Right forelimb (tissue), 1 donor: ENCODE measurements at places on chromosomes 1 and 21.

GRCh38 chr1:236041631-236042618 lies 23.0 kb downstream of the NID1 start:
- DNase-seq = no peak

DNA sequence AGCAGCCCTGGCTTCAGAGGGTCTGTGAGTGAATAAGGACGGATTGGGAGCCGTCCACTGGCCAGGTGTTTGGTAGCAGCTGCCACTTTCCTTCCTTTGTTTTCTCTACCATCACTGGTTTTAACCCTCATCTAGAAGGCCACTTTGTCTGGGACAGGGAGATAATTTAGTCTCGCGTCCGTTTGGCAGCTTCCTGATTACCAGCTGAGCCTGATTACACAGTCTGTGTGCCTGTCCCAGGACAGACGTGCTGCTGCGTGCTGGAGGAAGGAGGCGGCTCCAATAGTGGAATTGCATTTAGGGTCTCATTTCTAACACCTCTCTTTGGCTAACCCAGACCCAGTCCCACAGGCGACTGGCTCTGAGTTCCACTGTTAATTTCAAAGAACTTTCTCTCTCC lies 24.6 kb upstream of the CASQ2 start:
- DNase-seq = no peak

- no peak for DNase-seq
Measured at GRCh38 chr1:84582802-84583587, 8.8 kb upstream of the CTBS start.

DNA sequence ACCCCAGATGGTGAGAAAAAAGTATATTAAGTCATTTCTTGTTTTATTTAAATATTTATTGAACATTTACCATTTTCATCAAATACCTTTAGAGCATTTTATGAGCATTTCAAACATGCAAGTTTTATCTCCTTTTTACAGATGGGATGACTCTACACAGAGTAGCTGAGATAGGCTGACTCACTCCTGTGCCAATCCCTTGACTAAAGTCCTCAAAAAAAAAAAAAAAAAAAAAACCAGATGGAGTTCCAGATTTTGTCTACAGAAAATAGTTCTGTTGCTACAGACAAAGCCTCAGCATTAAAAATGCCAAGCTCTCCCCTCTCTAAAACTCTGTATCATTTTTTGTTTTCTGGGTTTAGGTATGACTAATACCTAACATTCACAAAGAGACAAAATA lies 303.0 kb upstream of the PLD5 start:
- DNase-seq = no peak

- DNase-seq = no peak
Measured at GRCh38 chr21:32492376-32492775, 79.9 kb downstream of the EVA1C start.

GRCh38 chr1:200530623-200531261 lies 89.8 kb downstream of the KIF14 start:
- no peak for DNase-seq

GRCh38 chr1:29575277-29575676 lies 339.0 kb downstream of the PTPRU start:
- DNase-seq = no peak

DNA sequence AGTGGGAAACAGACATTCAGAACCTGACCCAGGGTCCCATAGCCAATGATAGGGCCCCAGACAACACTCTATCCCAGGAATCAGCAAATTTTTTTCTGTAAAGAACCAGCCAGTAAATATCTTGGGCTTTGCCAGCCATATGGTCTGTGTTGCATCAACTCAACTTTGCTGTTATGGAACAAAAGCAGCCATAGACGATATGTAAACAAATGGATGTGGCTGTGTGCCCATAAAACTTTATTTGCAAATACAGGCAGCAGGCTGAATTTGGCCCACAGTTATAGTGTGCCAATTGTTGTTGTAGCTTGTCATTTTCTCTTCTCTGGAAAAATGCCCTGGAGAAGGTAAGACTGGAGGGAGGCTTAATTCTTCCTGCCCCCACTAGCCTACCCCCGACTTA lies 431.1 kb upstream of the VAMP3 start:
- no peak for DNase-seq

DNA sequence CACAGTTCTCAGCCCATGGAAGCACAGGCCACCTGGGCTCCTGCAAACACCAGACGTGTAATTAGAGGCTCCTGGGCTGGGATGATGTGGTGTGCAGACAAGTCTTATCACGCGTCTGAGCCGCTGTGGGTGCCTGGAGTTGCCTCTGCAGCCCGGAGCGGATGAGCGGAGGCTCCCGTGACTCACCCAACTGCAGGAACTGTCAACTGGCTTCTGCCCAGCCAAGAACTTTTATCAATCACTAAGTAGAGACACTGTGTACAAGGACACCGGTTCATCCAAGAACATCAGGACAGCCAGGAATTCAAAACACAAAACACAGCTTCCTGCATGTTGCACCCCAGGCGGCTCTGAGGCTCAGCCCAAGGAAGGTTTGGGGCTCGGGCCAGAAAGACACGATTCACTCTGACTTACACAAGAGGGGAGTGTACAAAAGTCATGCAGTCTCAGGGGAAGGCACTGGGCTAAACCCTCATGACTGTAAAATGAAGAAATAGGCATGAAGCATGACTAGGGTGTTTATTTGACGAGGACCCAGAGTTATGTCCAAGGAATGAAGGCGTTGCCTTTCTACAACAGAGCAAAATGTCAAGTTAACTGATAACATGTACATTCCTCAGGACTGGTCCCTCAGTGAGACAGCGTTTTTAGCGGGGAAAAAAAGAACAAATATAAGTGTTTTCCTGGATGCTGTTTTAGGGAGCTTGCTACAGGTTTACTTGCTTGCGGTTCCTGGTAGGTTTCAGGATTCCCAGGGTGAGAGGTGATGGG lies 21.1 kb downstream of the ERRFI1 start:
- no peak for DNase-seq

DNA sequence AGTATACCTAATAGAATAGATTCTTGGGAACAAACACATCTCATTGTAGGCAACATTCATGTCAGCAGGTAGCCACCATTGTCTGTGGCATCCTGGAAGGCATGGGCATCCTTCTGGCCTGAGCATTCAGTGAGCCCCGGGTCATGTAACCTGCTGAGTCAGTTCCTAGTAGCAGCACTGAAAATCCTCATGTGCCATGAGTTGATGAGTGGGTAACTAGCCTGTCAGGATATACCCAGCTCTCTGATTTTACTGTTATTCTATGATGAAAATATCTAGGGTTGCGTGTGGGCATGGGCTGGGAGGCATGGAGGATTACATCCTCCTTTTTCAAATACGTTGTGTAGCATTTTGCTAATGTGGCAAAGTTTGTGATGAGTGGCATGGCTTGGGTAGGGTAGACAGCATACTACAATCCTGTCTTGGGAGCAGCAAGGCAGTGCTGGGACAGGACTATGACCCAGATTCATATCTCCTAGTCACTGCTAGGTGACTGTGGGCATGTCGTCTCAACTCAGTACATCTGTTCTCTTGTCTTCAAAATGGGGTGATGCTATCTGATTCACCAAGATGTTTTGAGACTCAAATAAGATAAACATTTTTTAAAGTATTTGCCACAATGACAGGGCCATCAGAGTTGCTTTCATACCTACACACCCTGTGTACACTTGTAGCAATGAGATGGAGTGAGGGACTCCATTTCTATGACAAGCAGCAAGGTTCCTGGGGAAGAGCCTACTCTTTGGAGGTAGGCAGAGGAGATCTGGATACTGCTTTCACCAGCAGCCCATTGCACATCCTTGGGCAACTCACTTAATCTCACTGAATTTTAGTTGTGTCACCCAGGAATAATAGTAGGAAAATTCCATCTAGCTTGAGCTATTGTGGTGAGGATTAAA lies 62.5 kb downstream of the CD58 start:
- DNase-seq = no peak

GRCh38 chr1:14555091-14555490 lies 43.4 kb upstream of the KAZN start:
- DNase-seq = no peak

- DNase-seq = no peak
Measured at GRCh38 chr1:55420929-55421716, 206.0 kb upstream of the USP24 start.

- no peak for DNase-seq
Measured at GRCh38 chr1:99672530-99673213, 26.8 kb downstream of the PALMD start.
